ENCODE measurements at places on chromosomes 5 and 9.

GRCh38 chr5:139040081-139040480, 158.1 kb downstream of the SIL1 start:
- DNase-seq, result no peak

DNA sequence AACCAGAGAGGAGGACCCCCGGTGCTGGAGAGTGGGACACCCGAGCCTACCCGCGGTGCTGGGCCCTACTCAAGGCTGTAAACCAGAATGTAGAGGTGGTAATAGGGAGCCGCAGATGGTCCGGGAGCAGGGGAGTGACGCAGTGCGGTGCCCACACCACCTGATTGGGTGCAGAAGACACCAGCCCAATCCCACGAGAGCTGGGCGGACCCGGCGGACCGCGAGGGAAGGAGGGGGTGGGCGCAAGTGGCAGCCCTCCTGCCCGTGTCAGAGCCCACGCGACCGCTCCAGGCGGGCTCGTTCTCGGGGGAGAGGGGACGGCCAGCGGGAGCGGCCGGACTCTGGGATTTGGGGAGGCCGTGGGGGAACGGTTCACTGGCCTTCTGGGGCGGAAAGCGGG, 71.2 kb downstream of the C9orf50 start:
- no peak for DNase-seq

DNA sequence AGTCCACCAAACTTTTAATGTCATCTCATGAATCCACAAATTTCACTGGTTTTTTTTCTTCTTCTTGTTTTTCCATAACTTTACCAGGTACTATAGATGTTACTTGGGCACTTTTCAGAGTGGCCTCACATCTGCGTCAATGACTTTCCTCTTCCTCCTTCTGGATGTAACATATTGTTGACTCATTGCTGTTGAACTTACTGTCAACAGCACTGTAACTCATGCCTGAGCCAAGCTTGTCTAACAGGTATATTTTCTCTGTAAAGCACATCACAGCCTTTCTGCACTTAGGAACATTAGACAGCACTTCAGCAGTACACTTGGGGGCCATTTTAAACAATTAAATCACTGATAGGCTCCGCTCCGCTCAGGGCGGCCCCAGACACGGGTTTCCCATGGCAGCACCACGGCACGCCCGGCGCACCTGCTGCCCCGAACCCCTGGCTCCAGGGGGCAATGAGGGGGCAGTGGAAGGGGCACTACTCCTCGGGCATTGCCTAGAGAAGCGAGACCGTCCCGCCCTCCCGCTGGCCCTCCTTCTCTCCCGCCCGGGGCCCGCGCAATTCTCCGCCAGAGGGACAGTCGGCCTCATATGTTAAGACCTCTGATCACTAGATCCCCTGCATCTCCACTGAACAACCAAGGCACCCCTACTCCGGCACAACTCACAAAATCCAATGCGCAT, 41.9 kb upstream of the SPATA31C2 start:
- no peak for DNase-seq

DNA sequence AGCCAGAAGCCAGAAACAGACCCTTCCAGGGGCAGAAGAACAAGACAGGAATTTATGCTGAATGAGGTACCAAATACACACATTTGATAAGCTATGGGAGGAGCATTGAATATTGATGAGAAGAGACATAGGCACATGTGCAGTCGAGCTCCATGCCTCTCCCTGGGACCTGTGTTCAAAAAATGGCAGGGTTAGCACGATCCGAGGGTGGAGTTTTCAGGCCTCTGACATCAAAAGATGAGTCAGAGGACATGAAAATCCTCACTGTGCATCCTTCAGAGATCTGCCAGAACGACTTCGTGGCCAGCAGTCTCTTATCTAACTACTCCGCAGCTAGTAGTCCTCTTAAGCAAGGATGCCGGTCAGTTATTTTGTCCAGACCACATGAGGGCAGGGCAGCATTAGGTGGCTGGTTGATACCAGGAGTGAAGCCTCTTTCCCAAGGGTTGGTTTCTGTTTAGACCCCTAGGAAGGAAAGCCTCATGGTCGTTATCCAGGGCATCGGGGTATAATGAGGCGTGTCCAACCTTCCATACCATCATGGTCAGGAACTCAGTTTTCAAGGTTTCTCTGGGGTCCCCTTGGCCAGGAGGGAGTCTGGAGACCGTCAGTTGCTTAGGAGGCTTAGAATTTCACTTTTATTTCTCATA, 11.6 kb upstream of the CMBL start:
- no peak for DNase-seq

- DNase-seq, result no peak
Measured at GRCh38 chr9:118686959-118687358, 682.3 kb downstream of the BRINP1 start.

GRCh38 chr9:12633016-12633765, 60.0 kb upstream of the TYRP1 start:
- DNase-seq, result peak; percentile 5

- peak; percentile 16 for DNase-seq
Measured at GRCh38 chr9:128164307-128164885, 4.3 kb downstream of the BBLN start.

- DNase-seq, result no peak
Measured at GRCh38 chr5:122749886-122750285, 25.0 kb upstream of the SNX2 start.

GRCh38 chr5:138469540-138470321, 4.5 kb downstream of the EGR1 start:
- DNase-seq, result peak; percentile 85

DNA sequence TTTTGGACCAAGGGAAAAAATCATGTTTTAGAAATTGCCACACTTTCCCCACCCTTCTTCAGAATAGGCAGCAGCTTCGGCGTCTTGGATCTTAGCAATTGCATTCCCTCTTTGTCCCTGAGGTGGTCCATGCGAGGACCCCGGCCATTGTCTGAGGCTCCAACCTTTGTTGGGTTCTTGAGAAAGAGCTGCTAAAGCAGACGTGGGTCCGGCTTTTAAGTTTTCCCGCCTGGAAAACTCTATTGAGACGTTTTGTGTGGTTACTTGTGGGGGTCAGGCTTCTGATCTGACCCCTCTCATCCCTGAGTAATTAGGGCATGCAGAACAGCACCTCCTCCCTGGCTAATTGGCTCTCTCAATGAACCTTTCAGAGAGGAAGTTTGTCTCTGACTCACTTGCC, 509.6 kb upstream of the TNC start:
- no peak for DNase-seq

- no peak for DNase-seq
Measured at GRCh38 chr5:44783634-44784315, 25.0 kb upstream of the MRPS30 start.
